ENCODE measurements at places on chromosomes 12 and 14.

GRCh38 chr12:101769865-101770264 is 30.6 kb upstream of the SYCP3 start:
- no peak for DNase-seq

- DNase-seq: no peak
Observed at GRCh38 chr14:63673255-63673654, 31.6 kb upstream of the WDR89 start.

DNA sequence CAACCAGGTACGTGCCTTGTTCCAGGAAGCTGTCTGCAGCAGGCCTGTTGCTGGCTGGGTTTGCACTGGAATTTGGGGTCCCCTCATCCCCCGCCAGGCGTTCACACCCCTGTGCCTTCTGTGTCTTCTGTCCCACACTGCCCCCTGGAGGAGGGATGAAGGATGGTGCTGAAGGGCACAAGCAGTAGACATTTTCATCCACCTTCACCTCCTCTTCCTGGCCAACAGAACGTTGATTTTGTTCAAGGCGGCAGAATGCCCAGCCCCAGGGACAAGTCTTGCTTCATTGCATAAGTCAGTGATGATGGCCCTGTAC is 122.1 kb downstream of the CALM1 start:
- no peak for DNase-seq

DNA sequence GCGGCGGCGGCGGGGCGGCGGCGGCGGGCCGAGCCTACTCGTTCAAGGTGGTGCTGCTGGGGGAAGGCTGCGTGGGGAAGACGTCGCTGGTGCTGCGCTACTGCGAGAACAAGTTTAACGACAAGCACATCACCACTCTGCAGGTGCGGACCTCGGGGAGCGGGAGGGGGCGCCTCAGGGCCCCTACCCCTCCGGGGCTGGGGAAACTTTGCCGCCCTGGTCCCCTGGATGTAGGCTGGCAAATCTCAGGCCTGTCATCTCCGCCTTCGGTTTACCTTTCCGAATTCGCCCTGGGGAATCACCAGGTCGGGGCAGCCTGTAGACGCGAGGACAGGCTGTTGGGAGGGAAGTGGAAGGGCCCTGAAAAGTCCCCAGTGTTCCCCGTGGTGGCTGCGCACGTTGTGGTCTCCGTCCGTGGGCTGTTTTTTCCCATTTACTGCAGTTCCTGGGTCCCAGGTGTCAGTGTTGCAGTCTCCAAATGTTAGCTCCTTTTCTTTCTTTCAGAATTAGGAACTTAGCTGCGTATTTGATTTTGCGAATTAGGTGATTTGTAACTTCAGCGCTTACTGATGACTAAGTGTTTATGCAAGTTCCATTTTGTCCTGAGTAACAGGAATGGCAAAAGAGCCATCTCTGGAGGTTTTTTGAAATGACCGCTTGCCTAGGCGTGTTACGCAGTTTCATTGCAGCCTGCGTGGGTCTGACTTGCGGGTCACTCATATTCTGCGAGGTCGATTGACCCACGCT is 656 bp downstream of the RAB21 start:
- no peak for DNase-seq

- DNase-seq: no peak
Observed at GRCh38 chr12:105228494-105228893, 7.5 kb downstream of the APPL2 start.

GRCh38 chr14:101254805-101255764 is 306.2 kb upstream of the DIO3 start:
- DNase-seq: no peak

GRCh38 chr14:32996343-32996742 is 57.7 kb downstream of the NPAS3 start:
- DNase-seq: no peak

- no peak for DNase-seq
Observed at GRCh38 chr12:66600903-66601302, 78.0 kb downstream of the GRIP1 start.

DNA sequence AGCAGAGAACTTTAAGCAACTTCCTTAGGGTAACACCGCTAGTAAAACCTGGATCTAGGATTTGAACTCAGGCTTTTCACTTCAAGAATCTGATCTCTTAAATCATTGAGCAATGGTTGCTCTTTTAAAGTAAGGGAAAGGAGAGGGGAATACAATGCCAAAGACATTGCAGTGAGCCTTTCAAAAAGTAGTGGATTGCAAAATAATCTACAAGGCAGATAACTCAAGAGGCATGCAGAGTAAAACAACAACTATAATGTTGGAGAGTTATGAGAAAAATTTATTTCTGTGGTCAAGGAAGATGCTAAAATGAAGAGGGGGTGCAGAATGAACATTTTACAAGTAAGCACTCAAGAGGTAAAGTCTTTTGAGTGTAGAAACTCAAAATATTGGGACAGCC is 432.6 kb downstream of the C12orf50 start:
- no peak for DNase-seq

GRCh38 chr12:82904219-82904790 is 217.6 kb downstream of the TMTC2 start:
- DNase-seq: no peak

DNA sequence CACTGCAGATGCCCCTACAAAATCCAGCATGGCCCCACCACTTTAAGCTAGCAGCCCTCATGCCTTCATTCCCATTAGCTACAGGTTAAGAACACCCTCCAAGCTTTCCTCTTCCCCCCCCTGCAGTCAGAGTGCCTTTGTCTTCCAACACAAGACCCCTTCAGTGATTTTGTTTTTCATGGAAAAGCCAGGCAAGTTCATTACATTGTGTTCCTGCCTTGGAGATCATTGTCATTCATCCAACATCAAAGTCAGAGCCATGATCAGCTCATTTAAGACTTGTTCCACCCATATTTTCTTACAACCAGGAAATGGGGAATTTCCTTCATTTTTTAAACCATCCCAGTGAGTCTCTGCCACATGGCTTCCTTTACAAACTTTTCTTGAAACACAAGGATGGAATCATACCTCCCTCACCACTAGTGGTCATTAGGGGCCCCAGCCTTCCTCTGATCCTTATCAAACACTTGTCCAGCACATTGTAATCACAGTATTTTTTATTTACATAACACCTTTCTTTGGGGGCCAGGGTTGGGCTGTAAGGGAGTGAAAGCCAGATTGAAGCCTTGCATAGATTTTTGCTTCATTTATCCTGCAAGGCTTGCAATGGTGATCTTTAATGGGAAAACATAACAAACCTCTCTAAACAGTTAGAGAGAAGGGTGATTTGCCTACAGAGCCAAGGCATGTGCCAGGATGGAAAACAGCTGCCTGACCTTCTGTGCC is 765.3 kb downstream of the MED13L start:
- DNase-seq: no peak

GRCh38 chr12:65196762-65197567 is 27.6 kb downstream of the LEMD3 start:
- no peak for DNase-seq

- no peak for DNase-seq
Observed at GRCh38 chr14:101709962-101710931, 51.3 kb upstream of the PPP2R5C start.

- DNase-seq: no peak
Observed at GRCh38 chr14:75437201-75438143, 9.7 kb downstream of the JDP2 start.

DNA sequence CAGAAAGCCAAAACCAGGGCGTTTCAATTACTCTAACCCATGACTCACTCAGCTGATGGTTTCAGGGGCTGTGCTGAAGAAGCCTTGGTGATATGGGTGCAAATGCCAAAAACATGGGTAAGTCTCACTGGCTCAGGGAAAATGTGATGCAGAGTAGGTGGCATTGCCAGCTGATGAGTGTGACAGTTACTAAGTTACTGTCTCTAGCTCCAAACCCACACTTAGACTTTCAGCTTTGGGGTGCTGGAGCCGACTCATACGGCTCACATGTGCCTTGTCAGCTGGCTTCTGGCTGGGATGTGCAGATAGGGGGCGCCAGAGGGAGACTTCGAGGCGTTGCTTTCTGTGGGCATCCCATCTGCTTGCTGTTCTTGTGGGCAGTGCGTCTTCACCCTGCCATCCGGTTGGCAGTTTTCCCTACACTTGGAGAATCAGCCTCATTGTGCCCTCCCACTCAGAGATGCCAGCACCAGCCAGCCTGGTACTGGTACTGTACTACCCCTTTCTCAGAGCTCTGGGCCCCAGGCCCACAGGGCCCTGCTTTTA is 11.1 kb upstream of the KRT7 start:
- no peak for DNase-seq

DNA sequence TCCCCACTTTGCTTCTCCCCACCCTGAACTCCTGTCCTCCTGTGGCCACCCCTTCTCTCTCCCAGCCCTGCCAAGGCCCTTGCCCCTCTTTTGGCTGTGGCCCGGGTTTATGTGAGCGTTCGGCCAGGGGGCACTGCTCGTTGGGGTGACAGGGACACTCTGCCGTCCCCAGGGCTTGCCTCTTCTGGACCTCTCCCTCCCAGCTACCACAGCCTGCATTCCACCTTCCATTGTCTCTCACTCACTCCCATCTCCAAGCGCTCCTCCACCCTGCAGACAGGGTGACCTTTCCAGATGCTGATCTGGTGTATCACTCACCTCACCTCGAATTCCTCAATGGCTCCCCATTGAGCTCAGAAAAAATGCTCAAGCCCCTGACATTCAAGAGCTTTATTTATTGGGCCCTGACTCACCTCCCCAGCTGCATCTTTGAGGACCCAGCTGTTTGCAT is 1.4 kb downstream of the SERPINA9 start:
- DNase-seq: no peak

- no peak for DNase-seq
Observed at GRCh38 chr14:29348504-29348903, 579.1 kb downstream of the PRKD1 start.

GRCh38 chr14:31128601-31129526 is 78.7 kb downstream of the HECTD1 start:
- no peak for DNase-seq

GRCh38 chr12:12501121-12501520 is 61.5 kb downstream of the DUSP16 start:
- DNase-seq: no peak

DNA sequence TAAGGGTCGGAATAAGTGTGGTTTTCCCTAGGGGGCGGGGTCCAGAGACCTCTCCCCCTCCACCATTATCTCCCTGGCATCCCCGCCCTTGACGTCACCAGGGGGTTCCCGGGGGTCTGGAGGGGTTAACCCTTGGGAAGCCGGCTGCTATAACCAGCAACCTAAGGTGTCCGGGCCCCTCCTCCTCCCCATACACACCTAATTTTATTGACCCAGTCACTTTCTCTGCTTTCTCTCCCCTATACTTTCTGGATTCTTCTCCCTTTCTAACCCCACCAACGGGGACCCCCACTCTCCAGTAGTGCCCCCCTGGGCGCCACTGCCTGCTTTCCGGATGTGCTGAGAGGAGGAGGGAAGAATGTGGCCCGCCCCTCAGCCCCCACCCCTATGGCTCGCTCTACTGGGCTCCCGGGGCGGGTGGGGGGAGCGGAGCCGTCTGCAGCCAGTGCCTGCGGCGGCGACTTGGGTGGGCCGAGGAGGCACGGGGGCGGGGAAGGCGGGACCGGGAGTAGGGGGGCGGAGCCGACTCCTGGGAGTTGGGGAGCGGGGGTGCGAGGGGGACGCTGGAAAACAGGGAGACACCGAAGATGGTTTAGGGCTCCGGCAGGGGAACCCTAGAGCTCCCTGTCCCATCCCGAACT is 1.8 kb downstream of the GLI1 start:
- DNase-seq: peak; percentile 31

DNA sequence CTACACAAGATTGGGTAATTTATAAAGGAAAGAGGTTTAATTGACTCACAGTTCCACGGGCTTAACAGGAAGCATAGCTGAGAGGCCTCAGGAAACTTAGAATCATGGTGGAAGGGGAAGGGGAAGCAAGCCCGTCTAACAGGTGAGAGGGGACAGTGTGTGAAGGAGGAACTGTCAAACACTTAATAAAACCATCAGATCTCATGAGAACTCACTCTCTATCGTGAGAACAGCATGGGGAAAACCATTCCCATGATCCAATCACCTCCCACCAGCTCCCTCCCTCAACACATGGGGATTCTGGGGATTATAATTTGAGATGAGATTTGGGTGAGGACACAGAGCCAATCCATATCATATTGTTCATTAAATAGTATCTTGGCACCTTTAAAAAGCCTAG is 56.1 kb downstream of the EPS8 start:
- DNase-seq: no peak

GRCh38 chr14:37140176-37140575 is 32.2 kb downstream of the SLC25A21 start:
- DNase-seq: no peak

GRCh38 chr14:45251912-45252311 is 1.1 kb downstream of the MIS18BP1 start:
- DNase-seq: no peak

- no peak for DNase-seq
Observed at GRCh38 chr14:37665479-37665878, 70.0 kb downstream of the TTC6 start.

GRCh38 chr12:40104461-40105264 is 1.2 kb downstream of the SLC2A13 start:
- no peak for DNase-seq

- no peak for DNase-seq
Observed at GRCh38 chr12:7502612-7503011, 965 bp downstream of the CD163 start.

- no peak for DNase-seq
Observed at GRCh38 chr12:67662910-67663538, 14.5 kb downstream of the DYRK2 start.

GRCh38 chr14:34055157-34055950 is 104.5 kb upstream of the EGLN3 start:
- DNase-seq: no peak

- no peak for DNase-seq
Observed at GRCh38 chr12:1832801-1833595, 12.6 kb downstream of the LRTM2 start.

GRCh38 chr14:39087493-39087892 is 15.5 kb downstream of the SEC23A start:
- no peak for DNase-seq

DNA sequence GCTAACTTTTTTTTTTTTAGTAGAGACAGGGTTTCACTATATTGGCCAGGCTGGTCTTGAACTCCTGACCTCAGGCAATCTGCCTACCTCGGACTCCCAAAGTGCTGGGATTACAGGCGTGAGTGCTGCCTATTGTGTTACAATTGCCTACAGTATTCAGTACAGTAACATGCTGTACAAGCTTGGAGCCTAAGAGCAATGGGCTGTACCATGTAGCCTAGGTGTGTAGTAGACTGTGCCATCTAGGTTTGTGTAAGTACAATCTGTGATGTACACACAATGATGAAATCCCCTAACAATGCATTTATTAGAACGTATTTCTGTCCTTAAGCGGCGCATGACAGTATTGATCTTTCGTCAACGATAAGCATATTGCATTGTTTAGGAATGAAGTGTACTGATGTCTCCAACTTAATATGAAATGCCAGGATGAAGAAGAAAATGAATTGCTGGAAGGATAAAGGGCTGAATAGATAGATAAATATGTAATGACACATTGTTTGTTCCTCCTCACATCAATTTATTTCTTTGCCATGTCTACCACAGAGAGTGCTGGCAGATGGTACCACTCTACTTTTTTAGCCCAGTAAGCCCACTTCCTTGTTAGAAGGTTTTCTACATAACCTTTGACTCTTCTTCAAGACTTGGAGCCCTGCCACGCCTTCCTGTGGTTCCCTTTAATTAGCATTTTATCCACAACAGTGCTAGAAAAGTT is 467.5 kb downstream of the VRK1 start:
- no peak for DNase-seq
